EH (cell line): ENCODE measurements at places on chromosomes 16 and 17.
A peak's percentile ranks its signal among the peaks of the same experiment; 100 is the strongest.

- no peak for DNase-seq
These were observed 9.9 kb upstream of the AKAP1 start for GRCh38 chr17:57075193-57075592.

DNA sequence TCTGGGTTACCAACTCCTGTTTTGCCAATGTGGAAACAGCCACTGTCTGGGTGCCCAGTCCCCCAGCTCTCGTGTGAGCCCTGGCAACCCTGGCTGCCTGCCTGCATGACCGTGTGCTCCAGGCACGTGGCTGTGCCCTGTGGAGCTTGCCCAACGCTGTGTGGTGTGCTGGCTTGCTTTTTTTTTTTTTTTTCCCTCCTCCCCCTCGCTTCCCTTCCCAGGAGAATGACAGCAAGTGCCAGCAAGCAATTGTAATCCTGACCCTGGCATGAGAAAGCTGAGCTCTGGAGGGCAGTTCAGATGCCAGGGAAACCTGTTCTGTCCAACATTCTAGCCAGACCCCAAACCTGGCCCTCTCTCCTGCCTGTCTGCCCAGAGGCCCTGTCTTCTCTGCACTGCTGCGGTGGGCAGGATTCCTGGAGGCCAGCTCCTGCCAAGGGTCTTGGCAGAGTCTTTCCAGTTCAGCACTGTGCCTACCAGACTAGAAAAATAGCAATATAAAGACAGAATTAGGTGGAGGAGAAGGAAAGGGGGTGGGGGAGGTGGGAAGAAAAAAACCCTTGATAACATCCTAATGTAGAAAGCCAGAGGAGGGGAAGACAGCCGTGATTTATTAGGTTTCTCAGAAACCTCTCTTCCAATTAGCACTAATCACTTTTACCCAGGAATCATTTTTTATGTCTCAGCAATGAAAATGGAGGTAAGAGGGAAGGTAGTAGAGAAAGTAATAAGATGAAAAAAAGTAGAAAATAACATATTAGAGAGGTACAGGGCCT lies 9.0 kb downstream of the HLF start:
- no peak for DNase-seq

DNA sequence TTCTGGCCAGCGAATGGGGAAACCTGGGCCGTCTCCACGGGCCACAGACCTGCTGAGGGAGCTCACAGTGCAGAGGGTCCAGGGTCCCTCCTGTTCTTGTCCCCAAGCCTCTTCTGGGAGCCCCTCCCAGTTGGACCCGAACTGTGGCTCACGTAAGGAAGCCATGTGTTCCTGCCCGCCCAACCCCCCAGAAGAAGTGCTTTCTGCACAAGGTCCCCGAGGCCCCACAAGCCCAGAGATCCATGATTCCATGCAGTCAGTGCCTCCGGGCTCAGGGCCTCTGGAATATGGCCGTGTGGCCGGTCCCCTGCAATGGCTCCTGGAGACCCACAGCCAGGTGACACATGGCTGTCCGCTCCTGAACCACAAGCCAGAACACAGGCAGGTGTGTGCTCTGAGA lies 272.4 kb downstream of the C16orf95 start:
- DNase-seq = no peak

DNA sequence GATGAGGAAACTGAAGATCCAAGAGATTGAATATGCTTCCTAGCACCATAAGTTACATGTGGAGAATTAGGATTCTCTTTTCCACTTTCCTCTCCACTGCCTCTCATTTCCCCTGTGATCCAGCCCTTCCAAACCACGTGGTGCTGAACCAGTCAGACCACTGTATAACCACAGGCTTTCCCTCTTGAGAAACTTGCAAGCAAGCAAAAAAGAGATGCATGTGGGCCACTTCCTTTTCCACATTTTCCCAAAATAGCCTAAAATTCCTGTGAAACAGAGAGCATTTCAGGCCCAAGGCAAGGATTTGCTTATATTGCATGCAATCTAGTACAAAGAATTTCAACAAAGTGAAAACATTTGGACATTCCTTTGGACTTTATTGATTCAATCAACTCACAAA lies 59.3 kb upstream of the KSR1 start:
- DNase-seq = peak; percentile 87

DNA sequence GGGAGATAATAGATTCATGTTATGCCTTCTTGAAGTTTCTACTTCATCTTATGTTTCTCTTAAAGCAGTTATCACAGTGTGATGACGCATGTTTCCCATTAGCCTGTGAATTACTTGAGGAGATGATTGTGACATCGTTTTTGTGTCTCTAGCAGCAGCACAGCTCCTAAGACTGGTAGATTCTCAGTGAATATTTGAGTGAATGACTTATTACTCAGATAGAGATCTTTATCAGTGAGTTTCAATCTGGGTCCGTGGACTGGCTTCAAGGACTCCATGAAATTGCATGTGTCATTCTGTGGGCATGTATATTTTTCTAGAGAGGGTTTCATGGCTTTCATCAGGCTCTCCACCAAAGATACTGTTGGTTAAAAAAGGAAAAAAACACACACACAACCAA lies 29.9 kb downstream of the YPEL2 start:
- peak; percentile 99 for DNase-seq

GRCh38 chr17:1087381-1088241 lies 90.7 kb downstream of the TIMM22 start:
- DNase-seq = no peak

GRCh38 chr16:84919708-84920107 lies 91.6 kb downstream of the ZDHHC7 start:
- DNase-seq = no peak

- DNase-seq = peak; percentile 30
These were observed 2.4 kb downstream of the BCL6B start for GRCh38 chr17:7025245-7025644.

DNA sequence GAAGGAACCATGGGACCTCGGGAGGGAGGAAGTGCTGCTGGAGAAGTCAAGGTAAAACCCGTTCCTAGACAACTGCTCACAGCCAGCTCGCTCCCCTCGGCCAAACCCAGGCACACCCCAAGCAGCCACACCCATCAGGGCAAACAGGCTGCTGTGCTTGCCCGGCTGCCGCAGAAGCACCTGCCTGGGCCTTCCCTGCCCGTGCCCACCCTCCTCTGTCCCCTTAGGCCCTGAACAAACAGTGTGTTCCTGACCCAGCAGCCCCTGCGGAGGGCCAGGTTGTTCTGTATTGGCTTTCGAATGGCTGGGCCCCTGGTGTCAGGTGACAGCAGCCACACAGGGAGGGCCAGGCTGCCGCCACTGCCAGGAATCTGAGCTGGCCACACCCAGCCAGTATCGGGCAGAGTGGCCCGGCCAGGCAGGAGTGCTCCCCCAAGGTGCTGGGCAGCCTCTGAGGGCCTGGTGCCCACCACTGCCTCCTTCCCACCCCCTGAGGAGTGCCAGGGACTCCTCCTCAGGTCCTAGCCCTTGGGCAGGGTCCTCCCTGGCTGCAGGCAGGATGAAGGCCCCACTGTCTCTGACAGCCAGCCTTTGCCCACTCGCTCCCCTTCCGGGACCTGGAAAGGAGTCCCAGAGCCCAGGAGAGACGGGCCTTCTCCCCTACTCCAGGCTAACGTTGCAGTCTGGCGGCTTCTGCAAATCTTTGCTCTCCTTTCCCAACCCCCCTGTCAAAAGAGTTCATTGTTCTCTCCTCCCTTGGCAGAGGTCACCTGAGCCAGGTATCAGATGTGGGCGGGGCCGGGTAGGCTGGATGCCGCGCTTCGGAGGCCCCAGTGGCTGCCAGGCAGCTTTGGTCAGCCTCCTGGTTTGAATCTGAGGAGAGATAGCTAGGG lies 24.0 kb downstream of the LLGL2 start:
- DNase-seq = no peak

DNA sequence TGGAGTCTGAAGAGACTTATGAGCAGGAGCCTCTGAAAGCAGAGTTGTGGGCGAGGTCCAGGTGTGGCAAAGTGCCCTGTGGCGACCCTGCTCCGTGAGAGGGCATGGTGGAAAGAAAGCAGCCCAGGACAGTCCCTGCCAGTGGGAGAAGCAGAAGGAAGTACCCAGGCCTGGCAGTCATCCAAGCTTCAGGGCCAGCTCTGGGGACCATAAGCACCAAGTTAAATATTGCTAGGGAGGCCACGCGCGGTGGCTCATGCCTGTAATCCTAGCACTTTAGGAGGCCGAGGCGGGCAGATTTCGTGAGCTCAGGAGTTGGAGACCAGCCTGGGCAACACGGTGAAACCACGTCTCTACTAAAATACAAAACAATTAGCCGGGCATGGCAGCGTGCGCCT lies 4.9 kb upstream of the ASGR1 start:
- no peak for DNase-seq

- no peak for DNase-seq
These were observed 88.9 kb downstream of the SDK2 start for GRCh38 chr17:73555199-73555960.
